Stimulated activated CD8-positive, alpha-beta memory T cell treated with anti-CD3 and anti-CD28 coated beads, Interleukin-4, amount 100 ng/mL, for 1 hour (primary cell): ENCODE measurements at places on chromosomes 11 and 22.

- DNase-seq: no peak
Measured at GRCh38 chr11:69437001-69437875, 44.2 kb upstream of the LINC01488 start.

DNA sequence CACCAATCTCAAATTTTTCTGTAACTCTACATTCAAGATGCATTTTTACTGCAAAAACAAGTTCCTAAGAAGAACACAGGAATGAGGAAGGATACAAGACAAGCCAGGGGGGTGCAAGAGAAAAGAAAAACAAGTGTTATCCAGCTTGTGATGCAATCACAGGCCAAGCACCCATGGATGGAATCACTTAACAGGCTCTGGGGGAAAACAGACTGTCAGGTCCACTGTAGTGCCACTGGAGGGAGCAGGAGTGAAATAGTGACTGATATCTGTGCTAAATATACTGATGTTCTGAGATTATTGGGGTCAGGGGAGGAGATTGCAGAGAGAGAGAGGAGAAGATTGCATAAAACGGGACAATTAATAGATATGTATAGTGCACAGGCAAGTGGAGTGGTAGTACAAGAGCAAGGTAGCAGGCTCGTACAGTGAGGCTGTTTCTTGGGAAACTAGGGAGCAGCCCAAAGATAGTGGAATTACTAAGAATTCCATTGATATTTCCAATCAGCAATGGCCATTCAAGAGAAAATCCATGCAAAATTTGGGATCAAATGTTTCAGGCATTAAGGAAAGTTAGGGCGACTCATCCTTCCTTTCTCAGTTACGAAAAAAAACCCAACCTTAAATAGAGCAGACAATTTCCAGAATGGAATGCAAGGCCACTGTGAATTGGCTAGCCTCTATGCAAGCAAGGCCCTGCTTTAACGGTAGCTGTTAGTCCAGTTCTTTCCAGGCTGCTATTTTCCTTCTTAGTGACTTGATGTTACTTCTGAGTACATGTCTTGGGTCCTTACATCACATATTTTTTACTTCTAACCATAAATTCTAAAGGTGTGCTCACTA, 52.2 kb upstream of the CEP126 start:
- DNase-seq: no peak

- DNase-seq: no peak
Measured at GRCh38 chr11:114060392-114061047, 1.0 kb downstream of the ZBTB16 start.

GRCh38 chr11:94638301-94638901, 71.2 kb downstream of the PIWIL4 start:
- no peak for DNase-seq

- no peak for DNase-seq
Measured at GRCh38 chr11:65492637-65493366, 6.0 kb upstream of the MALAT1 start.

GRCh38 chr11:116427337-116427902, 345.4 kb downstream of the BUD13 start:
- no peak for DNase-seq

DNA sequence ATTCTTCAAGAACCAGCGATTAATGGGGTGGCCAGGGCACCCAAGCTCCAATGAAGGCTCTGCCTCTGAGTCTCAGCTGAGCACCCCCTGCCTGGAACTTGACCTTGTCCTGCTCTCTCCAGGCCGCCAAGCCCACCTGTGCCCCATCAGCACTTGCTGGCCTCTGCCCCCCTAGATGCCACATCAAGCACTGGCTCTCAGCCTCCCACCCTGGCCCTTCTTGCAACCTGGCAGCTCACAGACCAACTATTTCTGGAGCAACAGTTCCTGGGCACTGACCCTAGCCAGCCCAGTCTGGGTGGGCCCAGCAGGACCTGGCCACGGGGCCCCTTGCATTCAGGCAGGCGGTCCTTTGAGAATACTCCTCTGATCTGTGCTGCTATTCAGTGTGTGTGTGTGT, 98.8 kb upstream of the PITPNB start:
- no peak for DNase-seq

DNA sequence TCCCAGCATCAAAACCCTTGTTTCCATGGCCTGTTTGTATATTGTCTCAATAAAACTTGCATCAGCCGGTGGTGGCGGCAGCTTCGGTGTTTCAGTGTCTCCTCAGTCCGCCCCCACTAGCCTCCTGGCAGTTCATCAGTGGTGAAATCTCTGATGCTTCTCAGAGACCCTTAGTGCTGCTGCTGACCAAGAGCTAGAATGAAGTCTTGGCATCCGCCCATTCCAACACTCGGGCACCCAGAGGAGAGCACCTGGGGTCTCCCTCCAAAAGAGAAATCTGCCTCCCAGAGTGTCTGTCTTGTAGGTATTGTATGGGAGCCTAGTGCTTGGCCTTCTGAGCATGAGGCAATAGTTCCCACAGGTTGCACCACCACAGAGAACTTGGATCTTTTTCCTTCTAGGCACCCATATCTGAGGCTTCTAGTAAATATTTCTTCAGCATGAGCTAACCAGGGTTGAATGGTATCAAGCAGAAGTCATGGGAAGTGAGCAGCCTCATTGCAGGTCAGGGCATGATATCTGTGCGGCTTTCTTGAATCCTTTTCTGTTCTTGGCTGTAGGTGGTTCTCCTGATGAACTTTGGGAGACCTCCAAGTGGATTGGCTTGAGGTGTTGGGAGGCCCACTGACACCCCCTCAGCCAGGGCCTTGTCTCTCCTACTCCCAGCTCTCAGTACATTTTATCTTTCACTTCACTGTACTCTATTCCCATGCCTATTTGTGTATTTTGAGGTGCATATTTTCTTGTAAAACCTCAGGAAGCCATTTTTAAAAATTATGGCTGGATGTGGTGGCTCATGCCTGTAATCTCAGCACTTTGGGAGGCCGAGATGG, 13.2 kb upstream of the AIFM3 start:
- DNase-seq: no peak

DNA sequence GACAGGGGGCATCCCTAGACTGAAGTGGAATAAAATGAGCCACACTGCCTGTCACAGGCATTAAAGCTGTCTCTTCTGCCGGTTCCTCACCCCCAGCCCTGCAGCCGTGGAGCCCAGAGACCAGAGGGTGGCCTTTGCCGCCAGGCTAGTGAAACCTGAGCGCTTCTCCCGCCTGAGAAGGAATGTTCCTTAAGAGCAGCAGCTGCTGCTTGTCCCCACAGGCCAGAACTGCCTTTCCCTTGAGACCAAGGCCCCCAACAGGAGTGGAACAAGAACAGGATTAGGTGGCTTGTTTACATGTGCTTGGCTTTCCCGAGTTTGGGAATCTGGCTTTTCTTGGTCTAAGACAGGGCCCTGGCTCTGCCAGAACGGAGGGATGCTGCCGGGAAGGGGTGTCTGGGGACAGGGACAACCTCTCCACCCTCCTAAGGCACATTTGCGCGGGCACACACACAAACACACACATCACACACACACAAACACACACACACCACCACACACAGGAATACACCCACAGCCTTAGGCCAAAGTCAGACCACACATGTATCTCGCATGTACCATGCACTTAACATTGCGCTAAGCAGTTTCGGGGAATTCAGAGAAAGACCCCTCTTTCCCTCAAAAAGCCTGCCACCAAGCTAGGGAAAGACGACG, 91.8 kb downstream of the FEZ1 start:
- DNase-seq: no peak
